Fibroblast of skin of left biceps (primary cell): ENCODE measurements at places on chromosomes 5 and 9.

DNA sequence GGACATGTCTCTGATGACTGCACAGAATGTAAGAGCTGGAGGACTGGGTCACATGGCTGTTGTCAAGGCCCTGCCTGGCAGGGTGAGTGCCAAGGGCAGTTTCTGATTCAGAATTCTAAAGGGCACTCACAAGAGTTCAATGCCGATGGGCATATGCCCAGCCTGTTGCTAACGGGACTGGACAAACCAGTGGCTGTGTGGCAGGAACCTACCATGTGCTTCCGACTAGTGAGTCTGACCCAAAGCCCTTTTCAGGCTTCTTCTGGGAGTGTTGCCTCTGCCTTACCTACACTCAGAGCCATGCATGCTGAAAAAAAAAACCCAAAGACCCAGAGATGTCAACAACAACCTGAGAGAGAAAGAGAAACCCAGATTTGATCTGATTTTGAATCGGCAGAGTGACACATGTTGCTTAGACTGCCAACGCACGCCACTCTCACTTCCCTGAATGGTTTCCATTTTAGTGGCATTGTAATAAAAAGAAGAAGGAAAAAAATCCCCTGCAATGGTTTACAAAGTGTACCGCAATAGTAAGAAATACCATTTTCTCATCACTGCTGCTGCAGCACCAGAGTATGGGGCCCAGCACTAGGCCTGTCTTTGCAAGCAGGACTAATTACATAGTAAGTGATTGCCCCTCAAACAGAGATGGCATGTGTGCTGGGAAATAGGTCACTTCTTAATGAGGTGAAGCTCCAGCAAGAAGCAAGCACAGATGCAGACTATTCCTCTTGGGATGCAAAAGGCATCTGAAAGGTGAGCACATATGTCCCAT, 194.3 kb downstream of the PALM2AKAP2 start:
- DNase-seq: no peak

DNA sequence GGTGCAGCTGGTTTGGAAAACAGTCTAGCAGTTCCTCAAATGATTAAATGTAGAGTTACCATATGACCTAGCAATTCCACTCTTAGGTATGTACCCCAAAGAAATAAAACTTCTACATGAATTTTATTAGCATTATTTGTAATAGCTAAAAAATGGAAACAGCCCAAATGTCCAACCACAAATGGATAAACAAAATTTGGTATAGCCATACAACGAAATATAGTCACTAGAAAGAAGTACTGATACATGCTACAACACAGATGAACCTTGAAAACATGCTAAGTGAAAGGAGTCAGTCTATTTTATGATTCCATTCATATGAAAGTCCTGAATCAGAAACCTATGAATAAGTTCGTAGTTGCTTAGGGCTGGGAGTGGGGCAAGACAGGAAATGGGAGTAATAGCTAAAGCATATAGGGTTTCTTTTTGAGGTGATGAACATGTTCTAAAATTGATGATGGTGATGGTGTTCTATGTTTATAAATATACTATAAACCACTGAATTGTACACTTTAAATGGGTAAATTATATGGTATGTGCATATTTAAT, 6.3 kb downstream of the GDF9 start:
- no peak for DNase-seq

DNA sequence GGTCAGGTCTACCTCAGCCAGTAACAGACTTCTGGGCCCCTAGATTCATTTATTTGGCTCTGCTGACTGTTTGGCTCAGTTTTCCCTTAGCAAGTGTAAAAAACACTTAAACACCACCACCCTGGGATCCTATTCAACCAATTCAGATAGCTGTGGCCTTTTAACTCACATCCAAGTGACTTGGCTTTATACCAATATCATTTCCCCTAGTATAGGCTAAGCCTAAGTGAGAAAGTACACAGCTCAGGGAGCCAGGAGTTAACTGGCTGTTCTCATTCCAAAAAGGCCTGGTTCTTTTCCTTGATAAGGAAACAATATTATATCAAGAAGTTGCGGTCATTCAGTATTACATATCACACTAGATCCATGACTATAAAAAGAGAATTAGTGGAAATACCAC, 163.5 kb downstream of the ARL15 start:
- DNase-seq: no peak

DNA sequence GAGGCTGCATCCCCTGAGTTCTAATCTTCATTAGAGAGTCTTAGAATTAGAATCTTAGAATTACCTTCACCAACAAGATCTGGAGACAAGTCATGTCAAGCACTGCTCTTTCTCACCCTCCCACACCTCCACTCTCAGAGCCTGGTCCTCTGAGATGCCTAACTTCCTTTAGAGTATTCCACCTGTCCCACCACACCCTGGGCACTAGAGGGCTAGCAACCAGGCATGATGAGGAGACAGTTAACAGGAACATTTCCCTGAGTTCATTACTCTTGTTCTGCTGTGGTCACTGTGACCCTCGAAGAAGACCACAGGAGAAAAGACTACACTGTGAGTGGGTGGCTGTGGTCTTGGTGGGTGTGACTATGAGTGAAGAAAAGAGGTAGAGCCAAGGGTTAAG, 25.2 kb upstream of the MAP1B start:
- no peak for DNase-seq

GRCh38 chr5:1029282-1029944, 20.8 kb downstream of the NKD2 start:
- DNase-seq: no peak

DNA sequence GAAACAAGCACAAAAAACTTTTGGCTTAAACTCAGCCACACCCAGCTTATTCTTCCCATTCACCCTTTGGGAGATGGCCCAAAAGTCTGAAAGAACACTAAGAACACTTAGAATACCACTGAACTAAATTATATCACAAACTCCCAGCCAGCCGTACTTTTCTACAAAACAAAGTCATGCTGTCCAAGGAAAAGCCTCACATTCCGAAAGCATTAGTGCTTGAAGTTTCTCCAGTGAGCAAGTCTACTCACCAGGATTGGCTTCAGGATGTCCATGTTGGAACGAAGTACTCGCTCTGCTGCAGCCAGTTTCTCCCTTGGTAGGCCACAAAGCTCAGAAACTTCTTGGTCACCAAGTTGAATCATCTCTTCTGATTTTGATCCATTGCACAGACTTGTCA, 69.7 kb downstream of the ABCA1 start:
- no peak for DNase-seq

DNA sequence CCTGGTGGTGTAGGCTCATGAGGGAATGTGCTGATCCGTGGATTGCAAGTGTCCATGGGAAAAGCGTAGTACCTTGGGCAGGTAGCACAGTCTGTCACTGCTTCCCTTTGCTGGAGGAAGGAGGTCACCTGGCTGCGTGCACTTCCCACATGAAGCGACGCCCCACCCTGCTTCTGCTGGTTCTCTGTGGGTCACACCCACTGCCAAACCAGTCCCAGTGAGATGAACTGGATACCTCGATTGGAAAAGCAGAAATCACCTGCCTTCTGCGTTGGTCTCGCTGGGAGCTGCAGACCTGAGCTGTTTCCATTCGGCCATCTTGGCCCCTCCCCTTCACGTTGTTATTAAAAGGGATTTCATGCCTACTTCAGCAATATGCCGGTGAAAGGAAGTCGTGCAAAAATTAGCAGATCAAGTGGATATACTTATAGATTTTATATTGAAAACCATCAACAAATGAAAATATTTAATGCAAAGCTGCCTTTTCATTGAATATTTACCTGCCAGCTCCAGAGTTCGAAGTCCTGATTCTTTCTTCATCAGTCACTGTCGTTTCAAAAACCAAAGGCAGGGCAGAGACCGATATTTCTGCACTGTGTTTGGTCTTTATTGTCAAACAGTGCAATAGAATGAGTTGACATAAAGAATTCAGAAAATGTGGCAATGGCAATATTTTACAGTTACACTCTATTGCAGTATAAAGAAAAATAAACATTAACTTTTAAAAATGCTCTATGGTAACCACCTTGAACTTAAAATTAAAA, 123.2 kb downstream of the JAKMIP2 start:
- no peak for DNase-seq

DNA sequence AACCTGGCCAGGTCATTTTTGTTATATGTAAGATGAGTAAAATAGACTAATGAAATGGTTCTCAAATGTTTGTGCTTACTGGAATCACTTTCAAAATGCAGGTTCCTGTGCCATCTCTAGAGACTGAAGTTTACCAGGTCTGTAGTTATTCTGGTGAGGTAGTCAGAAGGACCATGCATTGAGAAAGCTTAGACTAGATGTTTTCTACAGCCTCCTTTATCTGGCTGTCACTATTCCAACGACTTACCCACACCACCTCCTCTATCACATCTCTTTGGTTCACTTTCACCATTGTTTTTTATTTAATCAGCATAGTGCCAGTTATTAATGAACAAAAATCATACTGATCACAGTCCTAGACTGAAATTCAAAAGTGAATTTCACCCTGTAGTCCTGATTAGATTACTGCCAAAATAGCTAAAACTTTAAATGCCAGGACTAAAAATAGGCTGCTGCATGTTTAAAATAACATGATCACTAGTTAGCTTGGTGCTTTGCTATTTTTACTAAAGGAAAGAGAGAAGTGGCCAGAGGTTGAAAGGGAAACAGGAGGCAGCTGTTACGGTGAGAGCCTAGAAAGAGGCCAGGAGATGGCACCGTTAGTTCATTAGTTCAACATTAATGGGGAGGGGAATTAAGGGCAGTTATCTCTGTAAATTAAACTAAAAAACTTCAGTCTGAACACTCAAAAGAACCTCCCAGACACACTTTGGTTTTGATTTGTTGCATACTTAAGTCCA, 13.9 kb upstream of the FNIP1 start:
- DNase-seq: no peak

DNA sequence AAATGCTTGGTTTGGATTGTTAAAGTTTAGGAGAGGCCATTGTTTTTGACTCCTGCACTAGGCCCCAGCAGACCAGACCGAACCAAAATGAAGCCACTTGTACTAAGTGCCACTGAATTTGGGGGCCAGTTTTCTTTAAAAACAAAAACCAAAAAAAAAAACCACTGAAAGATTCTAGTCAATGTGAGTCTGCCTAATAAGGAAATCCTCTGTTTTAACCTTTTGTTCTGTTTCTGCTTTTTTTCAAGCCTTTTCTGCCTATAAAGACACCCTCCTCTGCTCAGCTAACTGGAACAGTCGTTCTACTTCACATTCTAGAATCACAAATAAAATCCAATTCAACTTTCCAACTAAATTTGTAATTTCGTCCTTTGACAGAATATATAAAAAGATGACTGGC, 64.9 kb downstream of the SERINC5 start:
- DNase-seq: no peak

GRCh38 chr5:154520861-154521453, 42.9 kb upstream of the HAND1 start:
- DNase-seq: no peak

DNA sequence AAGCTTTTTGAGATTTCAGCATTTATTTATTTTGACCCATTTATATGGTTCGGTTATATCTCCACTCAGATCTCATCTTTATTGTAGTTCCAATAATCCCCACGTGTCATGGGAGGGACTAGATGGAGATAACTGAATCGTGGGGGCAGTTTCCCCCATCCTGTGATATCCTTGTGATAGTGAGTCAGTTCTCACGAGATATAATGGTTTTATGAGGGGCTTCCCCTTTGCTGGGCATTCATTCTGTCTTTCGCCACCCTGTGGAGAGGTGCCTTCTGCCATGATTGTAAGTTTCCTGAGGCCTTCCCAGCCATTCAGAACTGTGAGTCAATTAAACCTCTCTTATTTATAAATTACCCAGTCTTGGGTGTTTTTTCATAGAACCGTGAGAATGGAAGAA, 96.5 kb upstream of the PCSK1 start:
- DNase-seq: no peak

- peak; percentile 23 for DNase-seq
Measured at GRCh38 chr5:150516011-150516410, 8.1 kb downstream of the NDST1 start.

DNA sequence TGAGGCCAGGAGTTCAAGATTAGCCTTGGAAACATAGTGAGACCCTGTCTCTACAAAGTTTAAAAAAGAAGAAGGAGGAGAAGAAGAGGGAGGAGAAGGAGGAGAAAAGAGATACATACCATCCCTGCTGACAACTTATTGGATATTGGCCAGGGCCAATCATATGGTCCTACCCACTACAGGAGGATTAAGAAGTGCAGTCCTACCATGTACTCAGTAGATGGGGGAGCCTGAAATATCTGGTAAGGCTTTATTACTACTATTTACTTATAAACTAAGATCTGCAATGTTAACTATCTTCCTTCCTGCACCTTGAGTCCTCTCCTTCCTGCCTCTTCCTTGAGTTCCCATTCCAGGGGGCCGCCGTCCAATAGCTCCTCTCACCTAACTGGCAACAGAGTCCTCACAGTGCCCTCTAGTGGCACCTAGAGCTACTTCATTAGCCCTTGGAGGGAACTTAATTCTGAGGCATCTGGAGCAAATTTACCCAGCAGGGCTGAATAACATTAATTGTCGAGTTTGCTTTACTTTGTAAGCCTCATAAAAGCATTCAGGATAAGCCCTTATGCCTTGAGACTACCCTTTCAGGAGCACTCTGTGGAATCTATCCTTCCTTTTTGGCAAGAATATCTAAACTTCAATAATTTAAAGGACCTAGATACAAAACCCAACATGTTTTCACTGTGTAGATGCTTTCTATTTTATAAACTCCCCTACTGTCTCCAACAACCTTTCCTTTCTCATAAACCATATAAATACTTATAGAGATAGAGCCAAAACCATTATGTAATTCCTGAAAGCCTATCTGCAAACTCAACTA, 39.1 kb upstream of the RANBP6 start:
- DNase-seq: peak; percentile 41

- no peak for DNase-seq
Measured at GRCh38 chr9:133728856-133729616, 9.1 kb downstream of the SARDH start.

DNA sequence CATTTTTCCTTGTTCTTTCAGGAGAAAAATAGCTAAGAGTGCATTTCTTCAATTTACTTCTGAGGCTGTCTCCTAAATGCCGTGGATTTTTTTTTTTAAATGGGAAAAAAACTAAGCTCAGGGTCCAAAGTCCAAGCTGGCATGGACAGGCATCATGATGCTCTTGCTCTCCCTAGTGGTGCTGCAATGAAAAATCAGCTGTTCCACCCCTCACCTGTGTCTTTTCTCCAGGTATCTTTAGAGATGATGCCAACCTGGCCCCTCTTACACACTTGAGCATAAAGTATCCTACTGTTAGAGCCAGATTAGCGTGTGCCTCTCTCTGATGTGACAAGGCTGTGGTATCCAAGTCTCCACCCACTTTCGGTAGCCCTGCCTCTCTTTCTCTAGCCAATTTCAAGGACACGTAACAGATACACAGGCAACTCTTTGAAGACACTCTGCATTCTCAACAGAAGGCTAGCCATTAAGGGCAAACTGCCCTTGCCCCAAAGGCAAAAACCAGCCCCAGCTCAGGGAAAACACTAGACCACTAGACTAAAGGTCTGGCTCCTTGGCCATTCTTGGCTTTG, 208.8 kb downstream of the SAXO1 start:
- DNase-seq: no peak

- DNase-seq: no peak
Measured at GRCh38 chr9:71670121-71670520, 98.2 kb downstream of the CEMIP2 start.

- no peak for DNase-seq
Measured at GRCh38 chr5:126924331-126925033, 105.9 kb downstream of the MARCHF3 start.
